ENCODE measurements at places on chromosomes 11 and 22.

GRCh38 chr11:74434528-74434927 is 32.8 kb downstream of the KCNE3 start:
- DNase-seq, result no peak

DNA sequence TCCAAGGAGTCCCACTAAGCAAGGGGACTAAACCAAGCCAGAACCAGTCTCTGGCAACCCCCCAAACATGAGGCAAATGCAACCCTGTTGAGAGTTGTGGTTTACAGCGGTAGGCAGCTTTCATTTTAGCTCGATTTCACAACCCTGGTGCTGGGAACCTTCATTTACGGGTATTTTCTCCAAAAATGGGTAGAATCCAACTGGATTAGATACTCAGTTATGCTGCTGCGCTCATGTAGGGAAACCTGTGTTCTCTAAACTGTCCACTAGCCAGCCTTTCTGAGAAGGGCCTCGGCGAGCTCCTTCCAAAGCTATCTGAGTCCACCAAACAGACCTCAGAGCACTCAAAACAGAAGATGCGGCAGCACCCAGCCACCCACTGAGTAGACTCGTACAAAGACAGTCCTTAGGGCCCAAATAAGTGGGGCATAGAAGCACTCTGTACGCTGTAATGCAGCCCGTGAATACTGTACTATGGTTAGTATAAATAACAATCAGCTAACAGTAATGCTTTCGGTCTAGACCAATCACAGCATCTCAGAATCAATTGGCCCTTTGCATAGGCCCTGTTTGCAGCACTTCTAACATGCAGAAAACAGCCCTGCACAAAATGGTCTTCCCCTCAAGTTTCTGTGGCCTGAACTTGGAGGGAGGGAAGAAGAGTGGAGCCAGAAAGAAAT is 104.7 kb downstream of the ETS1 start:
- DNase-seq, result no peak

DNA sequence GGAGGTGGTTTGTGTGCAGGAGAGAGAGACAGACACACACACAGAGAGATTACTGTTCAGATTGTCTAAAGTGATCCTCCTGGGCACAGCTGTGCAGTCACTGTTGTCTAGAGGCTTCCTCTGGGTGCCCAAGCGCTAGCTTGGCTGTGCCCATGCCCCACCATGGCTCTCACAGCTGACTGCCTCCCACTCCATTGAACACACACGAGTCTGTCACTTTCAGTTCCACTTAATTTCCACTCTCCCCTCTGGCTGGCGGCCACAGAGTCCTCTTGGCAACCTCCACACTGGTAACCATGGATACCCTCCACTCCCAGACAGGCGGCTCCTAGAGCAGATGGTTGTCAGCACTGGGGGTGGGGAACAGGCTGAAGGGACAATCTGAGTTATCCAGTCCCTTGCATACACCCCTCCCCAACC is 29.1 kb downstream of the MAP6 start:
- DNase-seq, result no peak

DNA sequence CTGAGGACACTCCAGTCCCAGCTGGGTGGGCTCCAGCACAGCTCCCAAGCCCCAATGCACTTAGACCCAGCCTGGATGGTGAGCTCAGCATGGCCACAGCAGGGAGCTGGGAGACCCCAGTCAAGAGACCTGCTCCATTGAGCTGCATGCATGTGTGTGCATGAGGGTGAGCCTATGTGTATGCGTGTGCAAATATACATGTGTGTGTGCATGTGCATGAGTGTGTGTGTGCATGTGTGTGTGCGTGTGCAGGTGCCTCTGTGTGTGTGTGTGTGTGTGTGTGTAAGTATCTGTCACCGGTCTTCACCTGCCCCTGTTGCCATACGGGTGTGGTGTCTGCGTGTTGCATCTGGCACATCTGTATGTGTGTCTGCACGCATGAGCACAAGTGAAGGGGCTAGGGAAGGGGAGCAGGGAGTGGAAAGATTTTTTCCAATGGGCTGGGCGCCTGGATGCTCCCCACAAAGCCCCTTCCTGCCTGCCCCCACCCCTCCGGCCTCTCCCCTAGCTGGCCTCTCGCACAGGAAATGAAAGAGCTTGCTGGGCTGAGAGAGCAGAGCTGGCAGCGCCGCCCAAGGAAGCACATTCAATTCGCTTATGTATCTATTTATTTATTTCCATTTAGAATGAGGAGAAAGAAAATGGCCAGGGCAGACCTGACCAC is 4.1 kb downstream of the TSPAN32 start:
- no peak for DNase-seq

- DNase-seq, result no peak
These were observed 48.0 kb upstream of the CADM1 start for GRCh38 chr11:115552151-115552772.

GRCh38 chr11:10778217-10778970 is 27.3 kb downstream of the CTR9 start:
- no peak for DNase-seq

DNA sequence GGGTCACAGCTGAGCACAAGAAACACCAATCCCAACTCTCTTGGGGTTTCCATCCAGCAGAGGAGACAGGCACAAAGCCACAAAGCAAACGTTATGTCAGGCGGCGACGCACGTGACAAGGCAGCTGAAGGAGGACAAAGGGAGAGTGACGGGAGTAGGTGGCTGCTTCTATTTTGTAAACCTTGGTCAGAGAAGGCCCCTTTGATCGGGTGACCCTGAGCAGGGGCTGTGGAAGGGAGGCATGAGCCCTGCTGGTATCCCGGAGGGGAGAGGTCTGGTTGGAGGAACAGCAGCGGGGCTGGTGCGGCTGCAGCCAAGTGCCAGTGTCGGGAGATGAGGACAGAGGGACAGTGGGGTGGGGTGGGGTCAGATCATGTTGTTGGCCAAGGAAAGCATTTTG is 17.3 kb upstream of the RFPL3 start:
- DNase-seq, result no peak

DNA sequence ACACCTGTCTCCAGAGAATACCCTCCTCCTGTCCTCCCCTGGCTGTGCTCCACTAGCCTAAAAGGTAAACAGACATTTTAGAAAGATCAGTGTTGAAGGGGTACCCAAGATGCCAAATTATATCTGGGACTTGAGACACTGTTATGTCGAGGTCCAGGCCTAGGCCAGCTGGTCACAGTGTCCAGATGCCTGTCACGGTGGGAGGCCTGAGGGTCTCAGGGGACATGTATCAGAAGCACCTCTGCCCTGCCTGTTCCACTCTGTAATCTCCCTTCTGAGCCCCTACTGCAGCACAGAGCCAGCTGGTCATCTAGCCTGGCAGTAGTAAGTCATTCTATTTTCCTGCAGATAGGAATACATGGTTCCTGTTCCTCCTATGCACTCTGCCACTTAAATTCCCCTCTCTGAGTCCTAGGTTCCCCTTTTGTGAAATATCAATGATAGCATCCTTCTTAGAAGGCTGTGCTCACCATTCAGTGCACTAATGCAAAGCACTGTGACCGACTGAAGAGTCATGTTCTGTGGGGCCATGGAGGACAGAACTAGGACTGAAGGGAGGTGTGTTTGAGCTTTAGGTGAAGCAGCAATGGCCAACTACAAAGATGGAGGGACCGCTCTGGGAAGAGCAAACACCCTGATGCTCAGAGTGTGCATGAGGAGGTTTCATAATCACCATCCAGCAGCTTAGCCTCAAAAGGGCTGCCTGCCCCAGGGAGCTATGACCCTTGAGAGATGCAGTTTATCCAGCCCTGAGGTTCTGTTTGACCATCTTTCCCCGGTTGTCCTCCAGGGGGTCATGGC is 44.8 kb upstream of the TUB start:
- DNase-seq, result no peak

Measured in smooth muscle cell of the brain vasculature (primary cell).